ENCODE measurements at places on chromosomes 1 and 21. TPM values are rescaled to one million over a fixed set of nuclear protein-coding genes. Genes with fewer than 3 reads are reported as not detected.

DNA sequence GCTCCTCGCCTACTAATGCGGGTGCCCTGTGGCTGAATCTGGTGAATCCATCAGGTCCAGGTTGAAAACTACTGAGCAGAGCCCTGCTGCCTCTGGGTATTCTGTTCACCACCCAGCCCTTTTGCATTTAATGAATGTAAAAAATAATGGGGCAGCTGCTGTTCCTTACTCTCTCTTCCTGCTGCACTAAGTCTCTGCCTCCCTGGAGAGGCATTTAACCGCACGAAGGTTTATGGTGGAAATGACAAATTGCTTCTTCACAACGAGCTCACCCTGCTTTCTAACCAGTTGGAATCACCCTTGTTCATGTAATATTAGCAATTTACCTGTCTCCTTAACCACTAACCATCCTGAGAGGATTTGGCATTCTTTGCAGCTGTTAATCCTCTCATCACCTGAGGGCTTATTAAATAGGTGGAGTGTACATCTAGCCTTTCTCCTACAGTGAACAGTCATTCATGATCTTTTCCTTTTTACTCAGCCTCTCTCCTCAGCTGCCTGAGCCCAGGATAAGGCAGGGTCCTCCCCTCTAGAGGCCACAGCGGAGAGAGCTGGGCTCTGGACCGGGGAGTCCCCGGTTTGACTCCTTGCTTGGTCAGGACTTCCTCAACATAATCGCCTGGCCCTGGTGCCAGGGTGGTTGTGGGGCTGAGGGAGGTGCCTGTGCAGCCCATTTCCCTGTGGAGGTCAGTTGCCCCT, 97.6 kb downstream of the NOS1AP start:
- no peak for DNase-seq

DNA sequence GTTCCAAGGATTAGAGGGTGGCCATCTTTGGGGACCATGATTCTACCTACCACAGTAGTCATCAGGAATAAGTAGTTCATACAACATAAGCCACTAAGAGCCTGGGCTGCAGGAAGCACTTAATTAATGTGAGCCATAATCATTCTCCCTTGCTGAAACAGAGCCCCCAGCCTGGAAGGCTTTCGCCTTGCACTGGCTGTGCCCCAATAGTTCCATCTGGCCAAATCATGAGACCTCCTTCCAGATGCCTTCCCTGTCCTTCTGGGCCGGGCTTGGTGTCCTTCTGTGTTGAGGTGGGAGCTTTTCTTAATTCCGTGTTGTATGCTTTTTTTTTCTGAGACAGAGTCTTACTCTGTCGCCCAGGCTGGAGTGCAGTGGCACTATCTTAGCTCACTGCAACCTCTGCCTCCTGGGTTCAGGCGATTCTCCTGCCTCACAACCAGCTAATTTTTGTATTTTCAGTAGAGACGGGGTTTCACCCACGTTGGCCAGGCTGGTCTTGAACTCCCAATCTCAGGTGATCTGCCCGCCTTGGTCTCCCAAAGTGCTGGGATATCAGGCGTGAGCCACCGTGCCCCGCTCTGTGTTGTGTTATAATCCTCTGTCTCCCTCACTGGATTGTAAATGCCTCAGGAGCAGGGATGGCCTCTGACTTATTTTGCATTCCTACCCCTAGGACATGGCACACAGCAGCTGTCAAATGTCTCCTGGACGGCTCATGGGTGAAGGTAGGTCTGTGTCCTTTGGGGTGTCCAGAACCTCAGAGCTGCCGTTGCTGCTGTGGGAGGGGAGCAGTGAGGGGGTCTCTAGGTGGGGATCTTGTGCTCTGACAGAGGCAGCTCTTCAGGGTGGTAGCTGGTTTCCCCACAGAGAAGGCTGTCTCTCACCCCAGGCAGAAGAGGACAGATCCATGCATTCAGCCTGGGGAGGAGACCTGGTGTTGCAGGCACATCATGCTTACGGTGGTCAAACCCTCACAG, 10.1 kb downstream of the GNG4 start:
- DNase-seq: no peak

- DNase-seq: peak; percentile 32
Measured at GRCh38 chr1:110783292-110783918, 89.5 kb upstream of the CD53 start.

The HHIPL2 gene
- total RNA-seq: 0.98 TPM

GRCh38 chr1:117092594-117092993, 29.0 kb downstream of the TRIM45 start:
- DNase-seq: no peak

The KRTAP13-2 gene
- total RNA-seq: not detected

GRCh38 chr1:119093721-119094120, 46.7 kb downstream of the WARS2 start:
- DNase-seq: no peak

The HSD3B2 gene
- total RNA-seq: not detected

DNA sequence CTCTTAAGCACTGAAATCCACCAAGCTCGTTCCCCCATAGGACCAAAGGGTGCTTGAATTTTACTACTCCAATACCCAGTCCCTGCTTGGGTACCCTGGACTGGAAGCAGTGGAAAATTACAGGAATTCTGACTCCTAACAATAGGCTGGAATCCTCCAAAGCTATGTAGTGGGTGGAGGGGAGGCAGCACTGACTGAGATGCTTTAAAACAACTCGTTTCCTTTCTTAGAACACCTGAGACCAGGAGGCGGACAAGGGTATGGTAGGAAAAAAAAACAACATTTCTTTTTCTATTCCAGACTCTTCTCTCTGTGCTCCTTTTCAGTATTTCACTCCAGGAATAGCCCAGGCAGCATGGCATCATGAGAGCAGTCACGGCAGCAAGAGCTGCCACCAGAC, 2.3 kb downstream of the PEF1 start:
- no peak for DNase-seq

The CD84 gene
- total RNA-seq: not detected

DNA sequence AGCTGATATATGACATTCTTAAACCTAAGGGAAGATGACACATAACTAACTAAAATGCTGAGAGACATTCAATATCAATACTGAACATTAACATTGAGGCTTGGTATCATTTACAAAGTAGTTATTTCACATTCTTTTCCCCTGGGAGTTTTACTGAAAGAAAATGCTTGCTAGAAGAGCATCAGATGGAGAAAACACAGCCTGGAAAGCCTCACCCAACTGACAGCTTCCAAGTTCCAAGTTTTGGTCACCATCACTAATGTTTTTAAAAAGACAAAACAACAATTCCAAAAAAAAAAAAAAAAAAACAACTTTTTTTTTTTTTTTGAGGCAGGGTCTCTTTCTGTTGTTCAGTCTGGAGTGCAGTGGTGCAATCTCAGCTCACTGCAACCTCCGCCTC, 80.6 kb downstream of the DSCAM start:
- DNase-seq: no peak

DNA sequence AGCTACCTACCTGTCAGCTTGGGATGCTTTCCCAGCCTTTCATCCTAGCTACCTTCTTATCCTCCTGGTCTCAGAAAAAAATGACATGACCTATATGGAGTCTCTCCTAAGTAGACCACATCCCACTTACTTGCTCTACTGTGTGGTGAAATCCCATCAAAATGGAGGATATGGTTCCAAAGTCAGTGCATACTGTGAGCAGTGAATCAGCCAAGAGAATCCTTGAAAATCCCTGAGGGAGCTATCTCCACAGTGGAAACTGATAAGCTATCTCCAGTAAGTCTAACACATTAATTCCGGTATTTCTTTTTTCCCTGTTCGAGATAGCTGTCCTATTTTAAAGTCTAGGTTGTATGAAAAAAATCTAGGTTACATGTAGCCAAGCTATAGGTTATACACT, 189.7 kb downstream of the FGGY start:
- no peak for DNase-seq

The NR1I3 gene
- total RNA-seq: not detected

The TLCD4 gene
- 52.1 TPM for total RNA-seq

DNA sequence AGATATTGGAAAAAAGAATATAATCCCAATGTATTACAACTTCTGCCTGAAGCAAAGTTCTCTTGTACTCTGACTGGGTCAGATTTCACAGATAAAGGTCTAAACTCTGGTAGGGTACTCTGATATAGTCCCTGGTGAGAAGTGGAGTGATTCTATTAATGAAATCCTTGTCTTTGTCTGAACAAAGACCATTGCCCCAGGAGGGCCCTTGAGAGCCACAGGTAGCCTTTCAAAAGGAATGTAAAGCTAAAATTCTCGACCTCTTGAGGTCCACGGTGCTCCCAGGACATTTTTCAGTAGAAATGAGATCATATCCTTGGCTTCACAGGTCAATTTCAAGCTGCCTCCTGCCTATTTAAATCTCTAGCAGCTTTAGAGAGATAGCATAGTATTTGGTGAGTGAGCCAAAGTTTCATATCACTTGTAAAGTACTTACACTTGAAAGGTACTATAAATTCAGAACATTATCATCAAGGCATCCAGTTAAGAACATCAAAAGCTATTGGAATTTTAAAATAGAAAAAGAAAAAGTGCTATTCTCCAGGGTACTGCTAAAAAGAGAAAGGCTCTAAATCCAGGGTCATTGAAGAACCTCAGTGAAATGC, 10.1 kb downstream of the TNNI3K start:
- no peak for DNase-seq

DNA sequence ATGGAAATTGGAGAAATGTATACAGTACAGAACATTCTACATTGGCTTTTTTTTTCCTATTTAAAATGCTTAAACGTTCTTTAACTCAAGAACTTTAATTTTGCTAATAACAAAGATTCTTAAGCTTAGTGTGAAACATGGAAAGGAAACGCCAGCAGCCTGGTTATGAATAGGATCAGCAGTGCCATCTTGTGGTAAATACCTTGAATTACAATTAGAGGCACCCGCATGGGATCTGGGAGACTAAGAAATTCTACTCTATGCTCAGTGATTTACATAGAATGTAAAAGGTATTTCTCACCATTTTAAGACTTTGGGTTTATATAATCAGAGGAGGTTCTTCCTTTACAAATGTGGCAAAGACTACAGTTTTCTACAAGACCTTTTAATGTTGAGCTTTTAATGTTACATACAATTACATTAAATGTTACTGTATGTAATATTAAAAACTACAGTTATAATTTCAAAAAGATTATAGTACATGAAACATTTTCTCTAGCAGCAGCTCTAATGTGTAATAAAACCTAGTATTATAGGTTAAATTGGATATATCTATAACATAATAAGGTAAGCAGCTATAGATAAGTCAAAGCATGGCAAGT, 32.1 kb upstream of the APOBEC4 start:
- peak; percentile 47 for DNase-seq

DNA sequence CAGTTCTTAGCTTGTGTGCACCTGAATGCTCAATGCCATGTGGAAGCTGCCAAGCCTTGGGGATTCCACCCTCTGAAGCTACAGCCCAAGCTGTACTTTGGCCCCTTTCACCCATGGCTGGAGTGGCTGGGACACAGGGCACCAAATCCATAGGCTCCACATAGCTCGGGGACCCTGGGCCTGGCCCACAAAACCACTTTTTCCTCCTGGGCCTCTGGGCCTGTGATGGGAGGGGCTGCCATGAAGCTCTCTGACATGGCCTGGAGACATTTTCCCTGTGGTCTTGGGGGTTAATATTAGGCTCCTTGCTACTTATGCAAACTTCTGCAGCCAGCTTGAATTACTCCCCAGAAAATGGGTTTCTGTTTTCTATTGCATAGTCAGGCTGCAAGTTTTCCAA, 579.9 kb downstream of the MATN1 start:
- DNase-seq: no peak

GRCh38 chr1:206496131-206496793, 11.1 kb upstream of the RASSF5 start:
- no peak for DNase-seq

- peak; percentile 84 for DNase-seq
Measured at GRCh38 chr1:61641578-61642336, 83.2 kb downstream of the TM2D1 start.

The RAB29 gene
- 29.5 TPM for total RNA-seq

The CTBS gene
- total RNA-seq: 18.2 TPM

DNA sequence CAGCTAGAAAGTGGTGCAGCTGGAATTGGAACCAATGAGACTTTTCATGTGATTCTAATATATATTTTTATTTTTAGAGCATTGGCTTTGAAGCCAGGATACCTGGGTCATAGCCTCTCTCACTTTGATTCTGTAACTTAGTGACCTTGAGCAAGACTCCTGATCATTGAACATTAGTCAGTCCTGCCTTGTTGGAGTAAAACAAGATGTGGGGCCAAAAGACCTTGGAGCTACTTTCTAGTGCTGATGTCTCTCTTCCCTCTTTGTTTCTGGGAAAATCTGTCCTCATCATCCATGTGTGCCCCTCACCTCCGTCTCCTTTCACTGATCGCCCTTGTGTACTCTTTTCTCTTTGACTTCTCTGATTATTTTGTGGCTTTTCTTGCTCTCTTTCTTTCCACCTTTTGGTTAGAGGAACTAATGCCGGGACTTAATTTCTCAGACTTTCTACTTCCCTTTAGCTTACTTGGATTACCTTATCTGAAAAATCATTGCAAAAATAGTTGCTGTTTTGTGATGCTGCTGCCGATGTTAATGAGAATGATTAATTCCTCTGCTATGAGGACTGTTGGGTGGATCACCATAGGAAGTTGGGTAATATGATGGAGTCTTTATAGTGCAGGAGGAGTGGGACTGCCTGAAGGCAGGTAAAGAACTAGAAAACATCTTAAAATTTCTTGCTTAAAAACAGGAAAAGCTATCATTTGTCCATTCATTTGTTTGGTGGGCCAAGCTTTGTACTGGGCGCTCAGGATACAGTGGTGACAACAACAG, 72.0 kb downstream of the NOS1AP start:
- DNase-seq: no peak

The LRRC38 gene
- not detected for total RNA-seq

Data from Calu3 (cell line).